ENCODE measurements at places on chromosomes 1 and 21. TPM values are rescaled to one million over a fixed set of nuclear protein-coding genes. Genes with fewer than 3 reads are reported as not detected.

TFF2 gene
- not detected for total RNA-seq

TFF3 gene
- total RNA-seq, result 30.9 TPM

ASCL5 gene
- total RNA-seq, result not detected

RAB25 gene
- 13.3 TPM for total RNA-seq

GRCh38 chr1:189623336-189623735, 854.3 kb downstream of the BRINP3 start:
- DNase-seq, result no peak

- no peak for DNase-seq
Measured at GRCh38 chr1:50700621-50701020, 259.4 kb downstream of the FAF1 start.

DNA sequence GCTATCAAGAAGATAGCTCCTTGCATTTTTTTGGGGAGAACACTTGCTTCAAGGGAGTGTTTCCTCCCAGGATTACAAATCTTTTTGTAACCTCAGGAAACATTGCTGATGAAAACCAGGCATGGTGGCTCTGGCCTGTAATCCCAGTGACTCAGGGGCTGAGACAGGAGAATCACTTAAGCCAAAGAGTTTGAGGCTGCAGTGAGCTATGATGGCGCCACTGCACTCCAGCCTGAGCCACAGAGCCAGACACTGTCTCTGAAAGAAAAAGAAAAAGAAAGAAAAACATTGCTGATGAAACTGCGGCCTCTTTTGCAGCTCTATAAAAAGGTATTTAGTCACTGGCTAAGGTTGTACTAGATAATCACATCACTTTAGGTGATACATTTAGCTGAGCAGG, 7.3 kb downstream of the RNU1-2 start:
- no peak for DNase-seq

GRCh38 chr1:154663471-154664060, 55.6 kb upstream of the ADAR start:
- DNase-seq, result peak; percentile 45

DNA sequence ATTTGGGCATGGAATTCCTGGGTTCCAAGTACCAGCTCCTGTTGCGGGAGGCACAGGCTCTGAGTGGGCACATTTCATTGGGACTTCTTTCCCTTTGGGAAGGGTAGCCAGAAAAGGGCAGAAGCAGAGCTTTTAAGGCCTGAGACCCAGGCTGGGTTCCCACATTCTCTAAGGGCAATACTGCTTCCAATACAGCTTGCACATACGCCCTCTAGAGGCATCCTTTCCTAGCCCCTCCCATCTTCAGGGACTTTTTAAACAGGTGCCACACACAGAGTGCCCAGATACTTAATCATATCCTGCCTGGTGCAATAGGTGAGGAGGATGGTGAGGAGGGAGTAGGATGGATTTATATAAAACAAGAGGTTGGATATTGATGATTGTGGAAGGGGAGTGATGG, 5.7 kb downstream of the GPR88 start:
- no peak for DNase-seq

GRCh38 chr1:21685946-21686678, 17.0 kb upstream of the RAP1GAP start:
- DNase-seq, result no peak

DNA sequence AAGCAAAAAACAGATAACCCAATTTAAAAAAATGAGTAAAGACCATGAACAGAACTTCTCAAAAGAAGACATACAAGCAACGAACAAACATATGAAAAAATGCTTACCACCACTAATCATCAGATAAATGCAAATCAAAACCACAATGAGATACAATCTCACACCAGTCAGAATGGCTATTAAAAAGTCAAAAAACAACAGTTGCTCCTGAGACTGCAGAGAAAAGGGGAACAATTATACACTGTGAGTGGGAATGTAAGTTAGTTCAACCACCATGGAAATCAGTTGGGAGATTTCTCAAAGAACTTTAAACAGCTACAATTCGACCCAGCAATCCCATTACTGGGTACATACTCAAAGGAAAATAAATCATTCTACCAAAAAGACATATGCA, 131.6 kb downstream of the PTGER3 start:
- DNase-seq, result no peak

DNA sequence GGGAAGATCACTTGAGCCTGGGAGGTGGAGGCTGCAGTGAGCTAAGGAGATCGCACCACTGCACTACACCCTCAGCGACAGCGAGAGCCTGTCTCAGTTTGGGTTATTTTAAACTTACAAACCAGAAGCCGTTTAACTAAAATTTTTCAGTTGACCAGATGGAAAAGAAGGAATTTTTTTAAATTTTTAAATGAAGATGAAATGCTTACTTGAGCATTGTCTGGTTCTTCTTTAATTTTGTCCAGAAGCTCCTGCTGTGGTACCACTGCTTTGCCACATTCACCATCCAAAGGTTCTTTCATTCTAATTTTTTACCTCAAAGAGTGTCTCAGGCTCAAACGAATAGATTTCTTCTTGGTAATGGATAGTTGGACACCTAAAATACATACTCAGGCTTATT, 1.4 kb downstream of the ZMYM6 start:
- DNase-seq, result peak; percentile 2

GRCh38 chr1:99858286-99858685, 8.1 kb downstream of the AGL start:
- DNase-seq, result peak; percentile 37

GRCh38 chr1:205592443-205593003, 39.3 kb downstream of the ELK4 start:
- DNase-seq, result no peak

GRCh38 chr21:15309721-15310120, 244.9 kb upstream of the NRIP1 start:
- DNase-seq, result no peak

- DNase-seq, result no peak
Measured at GRCh38 chr1:19395678-19396192, 83.6 kb downstream of the SLC66A1 start.

GRCh38 chr1:204670152-204670927, 15.2 kb downstream of the LRRN2 start:
- no peak for DNase-seq

DNA sequence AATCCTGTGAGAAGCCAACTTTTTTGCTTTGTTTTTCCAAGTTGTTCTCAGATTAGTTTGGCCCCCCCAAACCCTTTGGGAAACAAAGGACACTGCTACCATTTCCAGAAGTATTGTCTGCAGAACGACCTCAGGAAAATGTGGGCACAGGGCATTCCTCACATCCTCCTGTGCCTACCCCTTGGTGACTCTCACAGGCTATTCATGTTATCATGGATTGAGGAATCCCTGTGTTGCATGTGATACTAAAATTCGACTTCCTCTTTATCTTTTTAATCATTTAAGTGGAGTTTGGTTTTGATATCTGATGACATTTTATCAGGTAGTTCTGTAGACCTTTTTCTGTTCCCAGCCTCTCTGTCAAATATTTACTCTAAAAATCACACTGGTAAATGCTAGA, 184.5 kb downstream of the FASLG start:
- no peak for DNase-seq

DNA sequence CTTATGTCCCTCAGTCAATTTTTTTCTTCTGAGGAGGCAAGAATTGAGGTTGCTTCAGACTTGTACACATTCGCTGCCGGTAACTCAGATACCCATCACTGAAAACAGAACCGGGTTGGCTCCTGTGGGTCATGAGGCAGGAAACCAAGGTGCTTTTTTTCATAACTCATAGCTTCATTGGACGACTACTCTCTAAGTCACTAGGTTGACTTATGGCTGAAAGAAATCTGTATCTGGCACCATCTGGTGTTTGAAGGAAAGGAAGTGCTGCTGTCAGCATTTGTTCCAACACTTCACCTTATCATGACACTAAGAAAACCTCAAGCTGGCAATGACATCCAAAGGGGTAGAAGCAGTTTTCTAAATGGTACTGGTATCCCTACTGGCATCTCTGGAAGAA, 82.3 kb downstream of the TBX19 start:
- no peak for DNase-seq

GRCh38 chr1:30060738-30061137, 662.6 kb downstream of the MATN1 start:
- no peak for DNase-seq

Measured in tongue (tissue), 3 donors.